ENCODE measurements at places on chromosomes 3 and 15.

- no peak for DNase-seq
Observed at GRCh38 chr3:118000219-118000618, 1034.4 kb downstream of the IGSF11 start.

DNA sequence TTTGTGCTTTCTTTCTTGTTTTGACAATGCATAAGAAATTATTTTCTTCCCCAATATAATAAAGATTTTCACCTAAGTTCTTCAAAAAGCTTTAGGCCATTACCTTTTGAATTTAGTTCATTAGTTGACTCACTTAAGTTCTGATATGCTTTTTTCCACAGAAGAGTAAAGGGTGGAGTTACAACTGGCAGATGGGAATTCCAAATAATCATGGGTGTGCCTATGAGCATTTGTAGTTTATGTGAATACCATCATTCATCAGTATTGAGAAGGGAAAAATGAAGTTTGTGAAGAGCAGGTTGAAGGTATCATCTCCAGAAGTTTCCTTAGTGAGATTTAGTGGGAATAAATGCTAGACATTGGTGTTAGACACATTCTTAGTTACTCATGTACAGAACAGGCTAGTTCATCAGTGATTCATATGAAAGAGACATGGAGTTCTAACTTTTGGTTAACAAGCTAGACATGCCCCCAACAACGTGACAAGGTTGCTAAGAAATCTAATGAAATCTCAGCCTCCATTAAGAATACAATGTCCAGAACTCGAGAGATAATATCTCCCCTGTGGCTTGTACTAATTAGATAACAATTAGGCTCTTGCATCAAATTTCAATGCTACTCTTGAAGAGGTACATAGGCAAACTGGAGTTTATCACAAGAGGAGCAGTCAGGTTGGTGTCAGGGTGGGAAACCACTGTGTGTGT, 16.9 kb upstream of the ALCAM start:
- DNase-seq, result no peak

DNA sequence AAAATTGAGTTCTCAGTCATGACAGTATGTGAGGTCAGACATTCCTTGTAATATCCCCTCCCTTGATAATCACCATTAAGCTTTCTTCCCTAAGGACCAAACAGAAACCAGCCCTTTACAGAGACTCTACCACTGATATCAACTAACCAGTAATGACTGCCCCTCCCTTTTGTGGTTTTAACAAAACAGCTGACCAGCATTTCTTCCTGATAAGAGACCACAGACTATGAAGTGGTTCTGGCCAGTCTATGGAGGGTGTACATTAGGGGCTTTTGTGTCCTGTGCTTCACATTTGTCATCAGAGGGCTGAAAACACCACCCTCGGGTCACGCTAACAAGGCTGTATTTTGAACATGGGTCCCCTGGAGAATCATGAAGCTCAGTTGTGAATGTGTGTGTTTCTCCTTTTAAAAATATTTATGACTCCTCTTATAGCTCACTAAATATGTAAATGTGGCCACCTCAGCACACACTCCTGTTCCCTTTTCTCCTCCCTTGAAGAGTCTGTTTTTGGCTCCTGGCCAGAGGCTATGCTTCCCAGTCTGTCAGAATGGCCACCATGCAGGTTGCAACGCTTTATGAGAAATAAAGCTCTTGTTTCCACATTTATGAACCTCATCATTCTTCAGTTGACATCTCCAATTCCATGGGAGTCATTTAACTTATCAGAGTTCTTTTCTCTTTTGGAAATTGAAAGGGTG, 239.3 kb downstream of the CPNE4 start:
- DNase-seq, result peak; percentile 64

GRCh38 chr3:112773864-112774263, 72.8 kb downstream of the CD200R1L start:
- DNase-seq, result no peak

DNA sequence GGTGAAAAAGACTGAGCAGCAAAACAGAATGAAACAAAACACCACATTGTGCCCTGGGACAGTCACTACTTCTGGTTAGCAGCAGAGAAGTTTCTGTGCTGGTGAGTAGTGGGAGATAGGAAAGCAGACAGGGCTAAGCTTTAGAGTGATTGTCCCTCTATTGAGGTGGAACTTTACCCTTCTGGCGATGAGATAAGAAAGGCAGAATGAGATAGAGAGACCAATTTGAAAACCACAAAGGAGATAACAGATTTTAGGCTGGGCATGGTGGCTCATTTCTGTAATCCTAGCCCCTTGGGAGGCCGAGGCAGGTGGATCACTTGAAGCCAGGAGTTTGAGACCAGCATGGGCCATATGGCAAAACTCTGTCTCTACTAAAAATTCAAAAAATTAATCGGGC, 208.5 kb downstream of the TBL1XR1 start:
- no peak for DNase-seq

GRCh38 chr3:132973441-132973840, 64.8 kb upstream of the TMEM108 start:
- DNase-seq, result no peak

DNA sequence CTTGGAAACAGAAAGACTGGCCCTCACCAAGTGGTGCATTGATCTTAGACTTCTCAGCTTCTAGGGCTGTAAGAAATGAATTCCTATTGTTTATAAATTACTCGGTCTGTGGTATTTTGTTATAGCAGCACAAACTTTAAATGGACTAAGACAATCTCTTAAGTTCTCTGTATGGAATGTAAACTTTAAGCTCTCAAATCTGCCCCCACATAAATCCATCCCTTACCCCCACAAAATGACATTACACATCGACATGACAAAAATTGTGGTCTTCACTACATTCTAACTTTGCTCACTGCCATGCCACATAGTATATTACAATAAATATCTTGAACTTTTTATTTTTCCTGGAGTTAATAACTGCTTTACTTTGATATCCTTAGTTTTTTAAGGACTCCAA, 121.3 kb downstream of the MYLK start:
- no peak for DNase-seq

GRCh38 chr3:159260049-159260662, 458.3 kb downstream of the MFSD1 start:
- peak; percentile 65 for DNase-seq

DNA sequence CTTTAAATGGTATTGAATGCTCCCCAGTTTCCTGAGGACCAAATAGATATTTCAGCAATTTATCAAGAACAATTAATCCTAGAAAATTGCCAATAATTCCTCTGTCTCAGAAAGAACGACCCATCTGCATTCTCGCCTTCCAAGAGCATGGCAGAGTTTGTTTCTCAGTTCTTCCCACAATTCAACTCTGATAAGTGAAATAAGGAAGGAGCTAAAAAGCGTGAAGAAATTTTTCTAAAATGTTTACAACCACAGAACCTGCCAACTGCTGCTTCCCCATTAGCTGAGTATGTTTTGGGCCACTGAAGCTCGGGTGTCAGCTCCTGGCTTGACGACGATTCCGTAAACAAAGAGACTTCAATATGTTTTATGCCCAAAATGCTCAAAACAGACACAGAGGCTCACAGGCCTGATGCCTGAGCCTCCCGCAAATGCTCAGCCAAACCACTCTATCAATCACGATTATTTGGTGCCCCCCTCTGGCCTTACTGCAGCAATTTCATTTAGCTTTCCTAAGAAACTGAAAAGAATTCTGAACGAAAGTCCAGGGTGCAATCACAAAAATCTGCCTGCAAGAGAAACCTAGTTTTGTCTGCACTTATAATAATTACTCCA, 259.2 kb upstream of the CCDC54 start:
- DNase-seq, result peak; percentile 58

DNA sequence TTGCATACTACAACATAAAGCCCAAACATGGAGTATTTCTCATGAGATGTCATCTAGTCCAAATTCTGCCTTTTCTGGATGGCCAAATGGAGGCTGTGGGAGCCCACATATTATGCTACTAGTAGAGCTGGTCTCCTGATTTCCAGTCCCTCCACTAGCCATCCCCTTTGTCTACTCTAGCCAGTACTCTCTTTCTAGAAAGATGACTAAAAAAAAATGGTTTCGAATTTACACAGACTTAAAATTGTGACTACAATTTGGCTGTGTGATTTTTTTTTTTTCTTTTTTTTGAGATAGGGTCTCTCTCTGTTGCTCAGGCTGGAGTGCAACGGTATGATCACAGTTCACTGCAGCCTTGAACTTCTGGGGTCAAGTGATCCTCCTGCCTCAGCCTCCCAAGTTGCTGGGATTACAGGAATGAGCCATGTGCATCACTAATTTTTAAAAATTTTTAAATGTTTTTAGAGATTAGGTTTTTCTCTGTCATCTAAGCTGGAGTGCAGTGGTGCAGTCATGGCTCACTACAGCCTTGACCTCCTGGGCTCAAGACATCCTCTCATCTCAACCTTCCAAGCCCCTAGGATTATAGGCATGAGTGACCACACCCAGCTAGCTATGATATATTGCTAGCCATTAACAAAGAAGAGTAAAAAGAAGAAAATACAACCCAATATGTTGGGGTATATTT, 273.9 kb downstream of the ADAMTSL3 start:
- DNase-seq, result no peak

DNA sequence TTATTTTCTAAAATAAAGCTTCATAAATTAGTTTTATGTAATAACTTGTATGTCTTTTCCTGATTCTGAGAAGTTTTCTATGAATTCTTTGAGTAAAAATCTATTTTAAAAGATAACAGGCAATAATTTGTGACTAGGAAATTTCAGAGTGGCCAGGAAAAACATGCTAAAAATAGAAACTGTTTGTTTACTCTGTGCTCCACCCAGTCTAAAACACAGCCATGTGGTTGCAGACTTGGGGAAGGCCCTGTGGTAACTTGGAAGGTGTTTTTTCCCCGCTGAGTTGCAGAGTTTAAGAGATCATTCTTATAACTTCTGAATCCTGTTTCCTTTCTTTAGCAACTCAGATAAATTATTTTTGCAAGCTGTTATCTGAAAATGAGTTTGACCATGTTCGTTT, 21.9 kb downstream of the PLCL2 start:
- DNase-seq, result no peak

GRCh38 chr15:41773332-41773728, 954 bp upstream of the MAPKBP1 start:
- DNase-seq, result peak; percentile 36

GRCh38 chr15:82313446-82313845, 35.8 kb downstream of the GOLGA6L10 start:
- no peak for DNase-seq
